ENCODE measurements at places on chromosomes 3 and 15.

- no peak for DNase-seq
These were observed 117.1 kb downstream of the MYLK start for GRCh38 chr3:123767009-123767372.

DNA sequence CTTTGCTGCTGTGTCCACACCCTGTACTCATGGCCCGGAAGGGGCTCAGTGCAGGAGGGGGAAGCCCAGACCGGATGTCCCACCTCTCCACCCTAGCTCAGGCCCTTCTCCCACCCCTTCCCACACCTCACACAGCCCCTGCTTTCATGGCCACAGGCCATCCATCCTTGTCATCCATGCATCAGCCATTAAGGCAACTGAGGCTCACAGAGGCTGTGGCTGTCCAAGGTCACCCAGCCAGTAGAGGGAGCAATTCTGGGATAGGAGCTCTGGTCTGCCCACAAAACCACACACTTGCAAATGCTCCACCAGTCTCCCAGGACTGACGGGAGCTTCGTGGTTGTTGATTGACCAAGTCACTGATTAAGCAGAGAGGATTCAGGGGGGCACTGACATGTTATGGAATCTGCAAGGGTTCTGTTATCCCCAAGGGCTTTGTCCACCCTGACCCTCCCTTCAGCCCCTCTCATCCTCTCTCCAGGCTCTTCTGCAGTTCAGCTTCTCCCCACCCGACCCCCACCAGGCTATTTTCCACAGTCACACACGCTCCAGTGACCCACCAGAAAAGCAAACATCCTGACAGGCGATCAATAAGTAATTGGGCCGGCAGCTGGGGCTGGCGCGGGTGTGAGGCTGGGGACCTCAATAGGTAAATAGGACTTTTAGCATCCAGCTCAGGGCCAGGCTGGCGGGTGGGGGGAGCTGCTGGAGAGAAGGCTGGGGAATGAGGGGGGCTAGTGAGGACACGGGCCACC lies 15.1 kb downstream of the LINGO1 start:
- no peak for DNase-seq

DNA sequence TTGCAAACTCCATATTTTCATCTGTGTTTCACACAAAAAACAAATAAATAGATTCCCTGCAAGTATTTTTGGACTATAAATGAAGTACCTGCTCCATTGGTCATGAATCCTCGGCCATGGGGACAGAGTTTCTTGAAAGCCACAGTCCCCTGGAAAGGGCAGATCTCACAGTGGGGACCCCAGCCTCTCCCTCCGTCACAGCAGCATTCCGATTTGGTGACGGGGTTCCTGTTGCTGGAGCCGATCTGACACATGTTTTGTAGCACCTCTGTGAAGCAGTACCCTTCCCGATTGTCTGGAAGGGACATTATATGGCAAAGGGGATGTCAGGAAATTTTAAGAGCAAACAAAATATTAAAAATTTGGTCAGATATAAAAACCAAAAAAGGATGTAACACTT lies 96.2 kb downstream of the DUT start:
- DNase-seq: no peak

DNA sequence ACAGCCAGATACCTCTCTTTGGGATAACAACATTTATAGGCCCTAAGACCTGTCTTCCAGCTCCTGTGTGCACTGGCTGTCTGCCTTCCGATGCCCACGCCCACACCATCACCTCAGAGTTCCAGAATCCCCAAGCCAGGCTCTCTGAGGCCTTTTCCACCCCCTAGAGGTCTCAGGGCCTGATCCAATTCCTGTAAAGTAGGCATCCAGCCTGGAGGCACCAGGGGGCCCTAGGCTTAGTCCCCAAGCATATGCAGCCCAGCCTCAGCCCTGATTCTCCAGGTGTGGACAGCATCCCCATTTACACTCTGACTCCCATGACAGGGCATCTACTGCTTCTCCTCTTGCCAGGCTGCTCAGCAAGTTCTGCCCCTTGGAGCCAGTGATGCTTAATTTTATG lies 72.7 kb upstream of the CORO2B start:
- no peak for DNase-seq

- no peak for DNase-seq
These were observed 20.2 kb upstream of the CPNE9 start for GRCh38 chr3:9683426-9683825.

- DNase-seq: no peak
These were observed 31.4 kb upstream of the ITPKA start for GRCh38 chr15:41462084-41462795.

DNA sequence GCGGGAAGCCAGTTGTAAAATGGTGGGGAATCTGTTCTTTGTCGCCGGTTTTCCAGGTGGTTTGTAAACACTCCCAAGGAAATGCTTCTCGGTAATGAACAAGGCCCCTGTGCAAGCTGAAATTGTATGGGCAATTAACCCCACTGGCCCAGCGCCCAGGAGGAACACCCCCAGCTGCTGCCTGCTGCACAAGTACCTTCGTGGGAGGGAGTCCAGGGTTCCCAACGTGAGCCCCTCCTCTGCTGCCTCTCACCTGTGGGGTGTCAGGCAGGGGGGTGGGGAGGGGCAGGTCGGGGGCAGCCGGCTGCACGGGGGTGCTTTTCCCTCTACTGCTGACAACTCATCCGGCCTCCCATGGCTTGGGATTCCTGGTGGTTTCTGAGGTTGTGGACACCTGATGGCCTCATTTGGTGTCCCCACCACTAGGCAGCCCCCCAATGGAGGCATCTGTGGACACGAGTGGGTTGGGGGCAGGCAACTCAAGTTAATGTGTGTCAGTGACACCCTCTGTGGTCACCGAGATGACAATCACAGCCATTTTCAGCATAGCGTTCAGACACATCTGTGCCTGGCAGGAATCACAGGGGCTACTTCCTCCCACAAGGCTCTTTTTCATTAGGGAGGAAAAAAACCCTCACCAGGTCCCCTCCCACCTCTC lies 35.6 kb upstream of the PRR23E start:
- no peak for DNase-seq

DNA sequence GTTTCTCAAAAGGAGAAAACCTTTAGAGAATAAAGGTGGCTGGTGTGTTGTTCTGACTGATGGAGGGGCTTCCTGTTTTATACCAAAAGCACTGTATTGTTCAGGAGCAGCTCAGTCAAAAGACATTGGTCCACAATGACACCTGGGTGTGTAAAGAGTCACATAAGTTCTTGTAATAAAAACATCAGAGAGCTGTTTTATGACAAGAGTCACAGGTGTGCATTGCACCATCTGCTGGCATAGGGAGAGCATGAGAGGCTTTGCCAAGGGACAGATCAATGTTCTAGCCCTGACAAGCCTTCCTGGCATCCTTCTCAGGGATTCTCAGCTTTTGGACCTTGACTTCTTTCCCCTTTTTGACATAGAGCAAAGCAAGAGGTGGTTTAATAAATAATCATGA lies 20.4 kb downstream of the ARPP21 start:
- DNase-seq: no peak

GRCh38 chr3:117444175-117444574 lies 734.6 kb downstream of the TUSC7 start:
- DNase-seq: no peak

- no peak for DNase-seq
These were observed 733.8 kb upstream of the ALCAM start for GRCh38 chr3:104632947-104633346.

- DNase-seq: no peak
These were observed 70.0 kb downstream of the MITF start for GRCh38 chr3:69809076-69809835.

DNA sequence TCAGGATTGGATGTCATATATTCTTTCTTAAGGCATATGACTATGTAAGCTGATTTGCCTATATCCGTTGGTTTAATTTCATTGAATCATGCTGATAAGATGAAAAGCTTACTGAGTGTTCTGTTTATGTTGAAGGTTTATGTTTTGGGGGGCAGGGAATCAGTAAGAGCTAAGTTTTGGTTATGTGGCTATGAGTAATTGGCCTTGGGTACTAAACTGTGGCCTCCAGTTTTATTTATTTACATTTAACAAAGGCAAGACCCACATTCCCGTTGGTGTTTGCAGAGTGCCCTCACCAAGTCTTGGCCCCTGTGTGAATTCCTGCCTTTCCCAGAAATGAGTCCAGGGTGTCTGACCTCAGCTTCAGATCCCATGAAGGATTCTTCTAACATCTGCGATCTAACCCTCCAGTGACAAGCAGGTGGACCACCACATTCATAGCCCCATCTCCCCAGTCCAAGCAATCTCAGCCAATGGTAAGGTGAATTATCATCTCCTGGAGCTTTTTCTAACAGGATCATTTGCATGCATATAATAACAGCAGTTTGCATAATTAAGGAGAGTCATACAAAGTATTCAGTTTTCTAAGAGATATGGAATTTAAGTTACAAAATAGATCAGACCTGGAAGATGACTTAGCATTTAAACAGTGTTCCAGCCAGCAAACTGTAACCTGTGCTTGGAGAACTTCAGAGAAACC lies 27.4 kb downstream of the GLDN start:
- no peak for DNase-seq

DNA sequence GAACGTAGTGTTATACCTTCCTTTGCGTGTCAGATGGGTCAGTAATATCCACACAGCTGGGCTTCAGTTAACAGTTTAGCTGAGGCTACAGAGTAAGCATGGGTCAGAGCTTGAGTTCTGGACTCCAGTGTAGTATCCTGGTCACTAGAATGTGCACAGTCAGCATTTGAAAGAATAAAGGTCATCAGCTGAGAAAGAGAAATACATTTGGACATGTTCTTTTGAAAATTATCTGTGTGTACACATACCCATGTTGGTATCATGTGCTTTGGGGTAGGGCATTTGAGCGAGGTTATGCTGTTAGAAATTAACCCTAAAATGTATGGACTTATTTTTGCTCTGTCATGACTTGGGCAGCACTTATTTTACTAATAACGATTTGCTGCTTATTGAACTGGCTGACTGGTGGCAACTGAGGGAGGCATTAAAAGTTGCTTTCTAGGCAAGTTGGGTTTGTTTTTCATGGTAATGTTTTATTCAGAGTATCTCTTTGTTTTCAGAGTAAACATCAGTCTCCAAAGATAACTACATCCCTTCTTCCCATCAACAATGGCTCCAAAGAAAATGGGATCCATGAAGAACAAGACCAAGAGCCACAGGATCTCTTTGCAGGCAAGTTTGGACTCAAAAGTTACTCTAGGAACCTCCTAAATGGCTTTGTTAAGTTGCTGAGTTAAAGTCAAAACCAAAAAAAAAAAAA lies 16.4 kb downstream of the SNX1 start:
- DNase-seq: no peak

GRCh38 chr3:129503471-129504291 lies 24.8 kb upstream of the RHO start:
- no peak for DNase-seq

GRCh38 chr3:59788133-59788532 lies 738.3 kb upstream of the CFAP20DC start:
- DNase-seq: no peak

DNA sequence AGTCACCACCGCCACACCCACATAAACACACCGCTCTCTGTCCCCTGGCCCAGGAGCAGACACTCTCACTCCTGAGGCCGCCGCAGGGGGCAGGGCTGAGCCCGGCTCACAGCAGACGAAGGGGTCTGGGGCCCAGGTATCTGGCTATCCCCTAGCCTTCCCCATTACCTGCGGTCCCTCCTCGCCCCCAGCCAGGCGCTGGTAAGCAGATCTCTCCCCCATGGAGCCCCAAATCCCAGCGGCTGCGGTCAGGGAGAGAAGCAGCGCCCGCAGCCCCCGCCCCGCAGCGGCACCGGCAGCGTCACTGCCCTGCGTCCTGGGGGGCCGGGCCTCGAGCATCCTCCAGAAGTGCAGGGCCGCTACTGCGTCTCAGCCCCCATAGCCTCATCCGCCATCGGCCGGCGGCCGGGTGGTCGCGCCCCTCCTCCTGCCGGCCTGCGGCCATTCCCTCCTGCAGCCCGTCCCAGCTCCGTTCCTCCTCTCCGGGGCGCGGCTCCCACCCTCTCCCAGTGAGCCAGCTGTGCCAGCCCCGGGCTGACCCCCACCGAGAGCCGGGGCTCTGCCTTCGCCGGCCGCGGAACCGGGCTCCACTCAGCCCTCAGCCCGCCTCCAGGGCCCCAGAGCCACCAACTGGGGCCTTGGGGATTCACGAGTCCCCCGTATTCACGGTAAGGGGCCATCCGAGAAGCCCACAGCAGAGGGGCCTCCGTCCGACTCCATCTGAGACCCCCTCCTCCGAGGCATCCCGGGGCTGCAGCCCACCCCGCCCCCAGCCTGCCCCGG lies 13.1 kb downstream of the TNK2 start:
- DNase-seq: peak; percentile 31

GRCh38 chr15:77981281-77982126 lies 96.0 kb downstream of the TBC1D2B start:
- no peak for DNase-seq

DNA sequence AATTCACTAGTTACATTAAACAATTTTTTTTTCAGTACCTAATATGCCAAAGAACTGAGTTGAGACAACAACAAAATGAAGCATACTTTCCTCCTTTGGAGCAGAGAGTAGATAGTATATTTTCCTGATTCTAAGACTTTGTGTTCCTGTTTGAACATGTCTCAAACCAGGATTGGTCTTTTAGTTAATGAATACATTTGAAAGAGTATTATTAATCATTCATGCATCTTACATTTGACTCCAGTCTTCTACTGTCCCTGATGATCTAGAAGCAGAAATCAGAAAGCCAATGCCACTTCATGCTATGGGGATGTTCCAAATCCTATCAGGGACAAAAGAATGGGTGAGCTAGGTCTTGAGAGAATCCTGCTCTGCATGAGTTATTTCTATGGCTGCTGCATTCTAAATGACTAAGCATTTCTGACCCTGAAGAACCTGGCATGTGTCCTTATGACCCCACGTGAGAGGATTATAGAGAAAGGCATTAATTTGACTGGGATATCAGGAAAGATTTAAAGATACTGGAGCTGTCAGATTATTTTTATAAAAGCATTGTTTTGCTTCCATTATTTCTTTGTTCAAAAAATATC lies 32.9 kb upstream of the MBNL1 start:
- DNase-seq: no peak

DNA sequence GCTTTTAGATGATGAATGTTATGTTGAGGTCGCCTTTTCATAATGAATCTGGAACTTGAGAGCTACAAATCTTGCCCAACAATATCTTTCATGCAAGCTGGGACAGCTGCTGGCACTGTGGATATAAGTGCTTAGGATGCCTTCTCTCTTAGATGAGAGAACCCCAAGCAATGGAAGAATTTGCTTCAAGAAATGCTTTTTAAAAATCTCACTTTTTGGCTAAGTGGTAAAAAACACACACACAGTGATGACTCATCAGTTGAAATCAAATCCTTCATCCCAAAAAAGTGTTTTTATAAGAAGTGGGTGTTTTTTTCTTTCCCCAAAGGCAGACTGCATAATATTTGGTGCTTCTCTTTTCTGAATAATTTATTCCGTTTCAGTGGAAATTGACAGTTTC lies 38.4 kb upstream of the GALNT15 start:
- no peak for DNase-seq

GRCh38 chr3:94071713-94072284 lies 8.9 kb downstream of the NSUN3 start:
- no peak for DNase-seq
